ENCODE measurements at places on chromosomes 3 and 15.

GRCh38 chr15:94230883-94231722, at the start of gene MCTP2:
MCTP2 (plus strand) TSS chr15:94231561; CDS start chr15:94298266, 66,705 bp downstream.
- peak; percentile 91 for DNase-seq

- DNase-seq: no peak
These were observed 65.7 kb downstream of the TJP1 start for GRCh38 chr15:29756358-29757267.

- no peak for DNase-seq
These were observed 71.0 kb downstream of the RBM6 start for GRCh38 chr3:50010959-50011358.

- no peak for DNase-seq
These were observed 21.7 kb upstream of the SFMBT1 start for GRCh38 chr3:53067567-53067966.

GRCh38 chr3:111653766-111654165, 58.6 kb upstream of the ZBED2 start:
- no peak for DNase-seq
